Prostate gland (tissue), 2 donors: ENCODE measurements at places on chromosomes 5 and 9. TPM values are rescaled to one million over a fixed set of nuclear protein-coding genes. Genes with fewer than 3 reads are reported as not detected.
A peak's percentile ranks its signal among the peaks of the same experiment; 100 is the strongest.

The IL3 gene
- not detected for total RNA-seq

The STOML2 gene
- total RNA-seq, result 114 TPM

The PCDHB8 gene
- 0.23 TPM for total RNA-seq

The RANBP3L gene
- total RNA-seq, result 21.2 TPM

The GCNT4 gene
- 1.4 TPM for total RNA-seq

The SLC45A2 gene
- total RNA-seq, result not detected

The OR1Q1 gene
- not detected for total RNA-seq

The TMEM174 gene
- not detected for total RNA-seq

The FYB1 gene
- total RNA-seq, result 3.1 TPM

The CNTNAP3B gene
- 5.0 TPM for total RNA-seq

The ZNF367 gene
- 5.5 TPM for total RNA-seq

The IL33 gene
- 11.6 TPM for total RNA-seq

GRCh38 chr9:101639785-101640665 is 45.3 kb upstream of the PPP3R2 start:
- DNase-seq, result no peak
- no peaks in the 10 kb centered on the region for H3K36me3 ChIP-seq
- no peak overlapping the region for H3K4me3 ChIP-seq
- no peaks in the 10 kb centered on the region for H3K4me1 ChIP-seq

- no peak for DNase-seq
- no peaks in the 10 kb centered on the region for H3K36me3 ChIP-seq
- H3K4me1 ChIP-seq, result no peaks in the 10 kb centered on the region
- no peak overlapping the region for H3K4me3 ChIP-seq
- no peaks in the 10 kb centered on the region for H3K27me3 ChIP-seq
These were observed 54.2 kb upstream of the PAM start for GRCh38 chr5:102700916-102701315.

DNA sequence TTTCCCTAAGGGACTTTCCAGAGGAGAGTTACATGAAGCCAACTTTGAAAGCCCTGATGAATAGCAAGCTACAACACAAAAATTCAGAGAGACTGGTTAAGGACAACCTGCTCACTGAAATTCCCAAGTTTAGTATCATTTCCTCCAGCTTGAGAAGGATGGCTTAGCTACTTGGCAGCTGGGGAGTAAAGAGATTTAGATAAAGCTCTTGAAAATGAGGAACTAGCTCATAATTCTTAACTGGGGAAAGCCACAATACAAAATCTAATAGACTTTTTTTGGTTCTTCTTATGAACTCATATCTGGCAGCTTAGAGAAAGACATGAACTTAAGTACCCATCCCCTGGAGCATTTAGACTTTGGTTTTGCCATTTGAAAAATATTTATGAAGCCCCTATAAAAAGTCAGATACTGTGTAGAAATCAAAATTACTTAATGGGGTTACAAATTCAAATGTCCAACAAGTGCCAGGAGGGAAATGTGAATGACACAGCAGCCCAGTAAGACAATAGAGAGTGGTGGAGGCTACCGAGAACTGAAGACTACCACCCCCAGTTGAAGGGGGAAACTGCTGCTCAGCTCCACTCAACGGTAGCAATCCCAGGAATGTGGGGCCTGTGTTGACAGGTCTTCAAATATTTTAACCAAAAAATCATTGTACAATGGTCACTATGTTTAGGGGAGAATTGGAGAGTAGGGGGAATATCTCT is 79.4 kb upstream of the ADRB2 start:
- no peak overlapping the region for H3K27ac ChIP-seq
- H3K4me1 ChIP-seq, result no peaks in the 10 kb centered on the region
- no peak overlapping the region for H3K4me3 ChIP-seq
- H3K27me3 ChIP-seq, result no peaks in the 10 kb centered on the region
- no peak for DNase-seq
- no peaks in the 10 kb centered on the region for H3K36me3 ChIP-seq

- H3K4me3 ChIP-seq, result no peak overlapping the region
- H3K27ac ChIP-seq, result no peak overlapping the region
- H3K27me3 ChIP-seq, result no peaks in the 10 kb centered on the region
These were observed 234.4 kb downstream of the ARHGAP26 start for GRCh38 chr5:143004361-143005145.

DNA sequence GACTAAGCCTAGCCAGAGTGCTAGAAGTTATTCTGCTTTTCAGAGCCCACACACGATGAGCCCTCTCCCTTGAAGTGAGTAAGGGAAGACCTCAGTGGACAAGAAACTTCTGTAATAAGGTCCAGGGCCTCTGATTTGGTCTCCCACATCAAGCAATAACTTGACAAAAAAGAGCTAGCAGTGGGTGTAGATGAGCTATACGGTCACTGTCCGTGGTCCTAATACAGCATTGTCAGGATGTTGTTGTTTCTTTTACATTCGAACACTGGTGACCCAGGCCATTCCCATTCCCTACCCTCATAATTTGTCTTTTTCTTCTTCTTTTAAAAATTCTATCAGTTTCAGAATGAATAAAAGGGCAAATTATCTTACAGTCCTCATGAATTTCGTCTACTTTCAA is 5.2 kb downstream of the PCSK1 start:
- no peaks in the 10 kb centered on the region for H3K4me1 ChIP-seq
- no peak overlapping the region for H3K4me3 ChIP-seq
- no peak for DNase-seq
- H3K36me3 ChIP-seq, result no peaks in the 10 kb centered on the region
- peaks cover 13% of the 10 kb centered on the region for H3K27me3 ChIP-seq

- no peak overlapping the region for H3K27ac ChIP-seq
- no peak overlapping the region for H3K4me3 ChIP-seq
- H3K4me1 ChIP-seq, result no peaks in the 10 kb centered on the region
- DNase-seq, result peak; percentile 13
- H3K27me3 ChIP-seq, result no peaks in the 10 kb centered on the region
- H3K36me3 ChIP-seq, result no peaks in the 10 kb centered on the region
These were observed 61.4 kb upstream of the CKMT2 start for GRCh38 chr5:81171769-81172168.

DNA sequence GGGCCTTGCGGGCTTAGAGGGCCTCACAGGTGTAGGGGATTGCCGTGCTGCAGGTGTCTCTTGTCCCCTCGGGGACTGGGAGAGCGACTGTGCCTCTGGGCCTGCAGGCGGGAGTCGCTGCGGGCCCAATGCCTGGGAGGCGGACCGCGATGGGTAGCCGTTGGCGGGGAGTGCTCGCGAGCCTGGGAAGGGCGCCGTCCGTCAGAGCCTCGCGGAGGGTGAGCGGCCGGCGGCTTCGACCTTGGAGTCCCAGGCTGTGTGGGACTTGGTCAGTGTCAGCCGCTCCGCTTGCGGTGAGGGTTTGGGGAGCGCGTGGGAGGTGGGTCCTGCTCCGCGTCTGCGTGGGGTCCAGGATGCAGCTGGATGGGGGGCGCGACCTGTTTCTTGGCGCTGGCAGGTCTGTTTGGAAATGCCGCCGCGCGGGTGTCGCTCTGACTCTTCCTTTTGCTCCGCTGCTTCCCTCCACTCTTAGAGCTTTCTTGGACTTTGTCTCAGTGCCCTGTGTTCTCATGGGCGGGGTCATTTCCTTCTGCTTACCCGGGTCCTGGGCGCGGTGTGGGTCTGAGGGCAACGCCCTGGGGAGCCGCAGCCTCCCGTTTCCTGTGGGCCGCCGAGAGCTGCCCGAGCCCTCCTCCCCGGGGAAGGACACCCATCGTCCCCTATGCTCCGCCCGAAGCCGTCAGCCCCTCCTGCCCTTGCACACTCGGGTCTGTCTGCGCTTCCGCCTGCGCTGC is 88.9 kb upstream of the CACNA1B start:
- no peaks in the 10 kb centered on the region for H3K36me3 ChIP-seq
- no peaks in the 10 kb centered on the region for H3K4me1 ChIP-seq
- H3K27ac ChIP-seq, result no peak overlapping the region
- no peak for DNase-seq
- H3K4me3 ChIP-seq, result no peak overlapping the region

GRCh38 chr9:89822996-89823395 is 218.2 kb downstream of the GADD45G start:
- H3K27me3 ChIP-seq, result no peaks in the 10 kb centered on the region
- no peak overlapping the region for H3K4me3 ChIP-seq
- no peaks in the 10 kb centered on the region for H3K4me1 ChIP-seq
- H3K27ac ChIP-seq, result no peak overlapping the region
- no peak for DNase-seq

DNA sequence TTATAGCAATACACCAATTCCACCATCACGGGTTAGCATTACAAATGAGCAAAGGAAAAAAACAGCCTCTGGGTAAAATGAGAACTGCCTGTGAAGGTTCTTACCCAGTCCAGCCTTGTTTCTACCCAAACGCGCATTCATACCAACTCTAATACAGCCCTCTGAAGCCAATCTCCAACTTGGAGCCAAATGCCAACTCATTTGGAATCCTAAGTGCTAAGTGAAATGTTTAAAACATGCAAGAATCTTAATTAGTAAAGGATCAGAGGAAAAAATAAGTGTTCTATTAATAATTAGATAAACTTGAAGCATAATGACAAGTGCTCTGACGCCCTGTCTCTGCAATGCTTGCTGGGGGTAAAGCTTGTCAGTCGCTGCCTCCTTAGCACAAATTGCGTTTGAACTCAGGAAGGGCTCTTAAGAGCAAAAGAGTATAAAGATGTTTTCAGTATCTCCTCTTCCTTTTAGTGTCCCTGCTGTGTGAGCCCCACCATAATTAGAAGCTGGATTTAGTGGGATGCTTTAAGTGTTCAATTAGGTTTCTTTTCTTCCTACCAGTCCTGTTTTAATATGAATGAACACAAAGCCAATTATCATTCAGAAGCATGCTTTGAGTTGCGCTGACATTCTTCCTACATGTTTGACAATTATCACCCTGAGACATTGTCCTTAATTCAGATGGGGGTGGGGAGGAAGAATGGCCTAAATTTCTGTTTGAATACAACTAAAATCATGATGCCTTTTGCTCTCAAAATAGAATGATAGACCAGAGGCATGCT is 537.6 kb downstream of the DTWD2 start:
- H3K36me3 ChIP-seq, result no peaks in the 10 kb centered on the region
- no peaks in the 10 kb centered on the region for H3K4me1 ChIP-seq
- no peak for DNase-seq
- no peaks in the 10 kb centered on the region for H3K27me3 ChIP-seq

GRCh38 chr9:20312732-20313131 is 309.6 kb downstream of the MLLT3 start:
- no peaks in the 10 kb centered on the region for H3K36me3 ChIP-seq
- H3K27ac ChIP-seq, result no peak overlapping the region
- no peak overlapping the region for H3K4me3 ChIP-seq
- DNase-seq, result no peak
- no peaks in the 10 kb centered on the region for H3K4me1 ChIP-seq

GRCh38 chr9:109604131-109604530 is 106.0 kb upstream of the PTPN3 start:
- H3K27ac ChIP-seq, result no peak overlapping the region
- no peaks in the 10 kb centered on the region for H3K36me3 ChIP-seq
- DNase-seq, result no peak
- no peaks in the 10 kb centered on the region for H3K27me3 ChIP-seq

- no peak for DNase-seq
- no peak overlapping the region for H3K27ac ChIP-seq
- H3K36me3 ChIP-seq, result no peaks in the 10 kb centered on the region
- no peak overlapping the region for H3K4me3 ChIP-seq
- no peaks in the 10 kb centered on the region for H3K27me3 ChIP-seq
These were observed 226.5 kb downstream of the TAF11L14 start for GRCh38 chr5:17860660-17861315.

GRCh38 chr5:143226872-143227271 is 176.6 kb downstream of the NR3C1 start:
- no peaks in the 10 kb centered on the region for H3K27me3 ChIP-seq
- H3K4me3 ChIP-seq, result no peak overlapping the region
- no peaks in the 10 kb centered on the region for H3K4me1 ChIP-seq
- H3K27ac ChIP-seq, result no peak overlapping the region
